Activated gamma-delta T cell treated with anti-CD3 and anti-CD28 coated beads, Interleukin-2, amount 50 U/mL, for 16 hours (primary cell): ENCODE measurements at places on chromosomes 3 and 15.

GRCh38 chr3:123559040-123559861 lies 25.6 kb downstream of the HACD2 start:
- DNase-seq = no peak

DNA sequence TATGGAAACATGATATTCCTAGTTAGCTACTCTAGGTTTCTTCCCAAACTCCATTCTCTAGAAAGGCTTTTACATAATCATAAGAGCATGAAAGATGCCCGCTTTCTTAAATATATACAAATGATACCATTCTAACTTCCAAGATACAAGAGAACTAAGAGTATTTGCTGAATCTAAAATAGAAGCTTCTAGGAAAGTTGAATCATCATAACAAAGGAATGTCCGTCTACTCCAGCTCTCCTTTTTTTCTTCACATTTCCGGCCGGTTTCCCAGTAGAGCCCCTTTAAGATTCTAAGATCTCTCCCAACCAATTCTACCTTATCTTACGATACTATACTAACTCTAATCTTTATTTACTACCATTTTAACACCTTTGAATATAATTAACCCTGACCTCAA lies 60.1 kb downstream of the RAD18 start:
- DNase-seq = no peak

DNA sequence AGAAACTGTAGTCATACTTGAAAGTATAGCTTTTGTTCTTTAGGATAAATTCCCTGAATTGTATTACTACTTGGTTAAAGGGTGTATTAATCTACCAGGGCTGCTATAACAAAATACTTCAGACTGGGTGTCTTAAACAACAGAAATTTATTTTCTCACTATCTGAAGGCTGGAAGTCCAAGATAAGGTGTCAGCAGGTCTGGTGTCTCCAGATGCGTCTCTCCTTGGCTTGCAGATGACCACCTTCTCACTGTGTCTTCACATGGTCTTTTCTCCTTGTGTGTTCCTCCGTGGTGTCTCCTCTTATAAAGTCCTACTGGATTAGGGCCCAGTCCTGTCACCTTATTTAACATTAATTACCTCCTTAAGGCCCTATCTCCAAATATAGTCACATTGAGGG lies 33.7 kb downstream of the MED12L start:
- DNase-seq = no peak

DNA sequence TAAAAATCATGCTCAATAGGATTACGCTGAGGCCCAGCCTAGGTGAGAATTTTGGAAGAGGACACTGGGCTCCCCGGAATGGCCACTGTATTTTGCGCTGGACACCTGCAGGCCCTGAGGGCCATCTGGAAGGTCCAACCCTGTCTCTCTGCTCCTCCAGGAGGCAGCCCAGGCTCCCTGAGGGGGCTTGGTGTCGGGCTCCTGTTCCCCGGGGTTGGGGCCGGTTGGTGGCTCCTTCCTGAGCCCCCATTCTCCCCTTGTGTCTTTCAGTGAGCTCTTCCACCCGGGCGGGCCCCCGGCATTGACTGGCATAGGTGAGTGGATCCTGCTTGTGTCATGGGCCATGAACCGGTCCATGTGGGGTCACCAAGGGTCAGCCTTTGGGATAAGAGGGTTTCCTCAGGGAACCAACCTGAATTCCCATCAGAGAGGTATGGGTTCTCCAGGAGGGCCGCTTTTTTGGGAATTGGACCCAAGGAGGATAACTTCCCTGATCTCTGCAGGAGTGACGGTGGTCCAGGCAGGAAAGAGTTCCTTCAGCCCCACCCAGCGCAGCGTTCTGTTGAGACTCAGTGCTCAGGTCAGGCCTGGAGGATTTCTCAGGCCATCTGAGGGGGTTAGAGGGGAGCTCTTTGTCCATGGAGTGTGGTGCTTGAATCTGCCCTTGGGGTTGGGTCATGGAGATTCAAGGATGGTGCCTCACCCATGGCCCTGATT lies 187.8 kb downstream of the UBE3A start:
- no peak for DNase-seq

DNA sequence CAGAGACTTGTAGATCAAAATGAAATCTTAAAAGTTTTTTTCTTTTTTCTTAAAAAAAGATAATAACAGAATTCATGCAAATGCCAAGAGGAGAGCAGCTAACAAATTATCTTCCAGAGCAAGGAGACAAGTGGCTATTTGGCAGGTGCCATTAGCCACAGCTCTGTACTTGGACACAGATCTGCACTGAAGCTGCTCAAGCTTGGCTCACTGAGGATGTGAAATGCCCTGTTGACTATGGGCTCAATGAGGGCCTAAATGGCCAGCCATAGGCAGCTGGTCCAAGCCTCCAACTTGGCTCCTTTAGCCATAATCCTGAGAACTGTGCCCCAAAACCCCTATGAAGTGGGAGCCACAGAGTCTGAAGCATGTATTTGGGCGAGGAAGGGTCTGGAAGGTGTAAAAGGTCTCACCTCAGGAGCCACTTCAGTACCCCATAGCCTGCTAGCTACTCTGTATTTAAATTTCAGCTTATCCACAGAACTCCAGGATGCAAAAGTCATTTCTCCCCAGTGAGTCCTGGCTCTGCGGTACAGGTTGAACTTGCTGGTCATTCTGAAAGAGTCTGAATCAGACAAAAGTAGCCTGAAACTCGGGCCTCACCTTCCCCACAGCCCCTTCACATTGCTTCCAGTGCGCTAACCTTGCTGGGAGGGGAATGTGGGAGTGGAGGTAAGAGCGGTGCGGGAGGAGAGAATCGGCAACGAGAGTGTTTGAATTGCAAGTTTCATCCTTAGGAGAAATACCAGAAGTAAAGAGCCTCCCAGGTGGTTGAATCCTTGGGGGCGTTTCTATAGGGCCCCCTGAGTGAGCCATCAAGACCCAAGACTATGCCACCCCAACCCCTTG lies 48.0 kb downstream of the ZIC4 start:
- DNase-seq = no peak

DNA sequence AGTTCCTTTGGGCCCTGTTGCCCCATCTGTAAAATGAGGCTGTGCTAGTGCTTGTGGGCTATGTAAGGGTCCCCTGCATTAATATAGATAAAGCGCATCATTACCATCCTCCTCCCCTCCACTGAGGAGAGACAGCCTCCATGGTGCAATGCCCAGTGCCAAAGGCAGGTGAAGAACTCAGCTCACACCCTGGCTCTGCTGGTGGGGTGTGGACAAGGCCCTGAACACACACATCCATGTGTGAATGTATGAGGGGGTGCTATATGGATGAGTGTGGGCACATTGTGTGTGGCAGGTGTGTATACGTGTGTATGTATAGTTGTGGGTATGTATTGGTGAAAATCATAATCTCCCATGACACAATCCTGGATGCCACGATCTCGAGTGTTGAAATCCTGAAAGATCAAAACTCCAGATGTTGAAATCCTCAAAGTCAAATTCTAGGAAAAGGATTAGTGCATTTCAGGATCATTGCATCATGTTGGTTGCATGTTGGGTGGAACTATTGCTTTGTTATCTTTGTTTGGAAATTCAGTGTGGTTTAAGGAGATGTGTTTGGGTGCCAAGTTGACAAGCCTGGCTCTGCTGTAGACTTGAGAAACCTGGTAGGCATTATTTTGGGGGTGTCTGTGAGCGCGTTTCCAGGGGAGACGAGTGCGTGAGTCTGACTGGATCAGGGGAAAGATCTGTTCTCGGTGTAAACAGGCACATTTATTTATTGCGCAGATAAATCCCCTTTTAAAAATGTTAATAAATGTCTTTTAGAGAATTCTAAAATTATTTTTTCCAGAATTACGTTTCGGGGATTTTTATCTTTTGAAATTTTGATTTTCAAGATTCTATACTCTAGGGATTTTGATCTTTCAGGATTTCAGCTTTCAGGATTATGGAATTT lies 42.0 kb upstream of the SEC61A1 start:
- no peak for DNase-seq

DNA sequence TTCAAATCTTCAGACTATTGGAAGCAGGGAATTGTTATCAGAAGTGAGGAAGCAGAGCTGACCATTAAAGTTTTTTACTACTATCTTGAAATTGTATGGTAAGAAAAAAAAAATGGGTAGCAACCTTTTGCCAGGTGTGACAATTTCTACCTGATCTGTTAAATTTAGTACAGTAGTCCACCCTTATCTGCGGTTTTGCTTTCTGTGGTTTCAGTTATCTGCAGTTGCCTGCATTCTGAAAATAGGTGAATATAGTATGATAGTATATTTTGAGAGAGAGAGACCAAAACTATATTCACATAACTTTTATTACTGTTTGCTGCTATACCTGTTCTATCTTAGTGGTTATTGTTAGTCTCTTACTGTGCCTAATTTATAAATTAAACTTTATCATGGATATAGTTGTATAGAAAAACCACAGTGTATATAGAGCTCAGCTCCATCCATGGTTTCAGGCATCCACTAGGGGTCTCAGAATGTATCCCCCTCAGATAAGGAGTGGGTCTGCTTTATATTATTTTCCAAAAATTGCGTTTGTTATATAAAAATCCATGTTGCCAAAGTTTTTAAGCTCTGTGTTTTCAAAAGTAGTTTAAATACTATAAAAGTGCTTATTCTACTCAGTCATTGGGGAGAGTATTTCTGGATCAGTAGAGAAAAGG lies 69.9 kb downstream of the PTPRG start:
- DNase-seq = no peak

- no peak for DNase-seq
Measured at GRCh38 chr15:92672102-92672501, 16.5 kb upstream of the FAM174B start.

DNA sequence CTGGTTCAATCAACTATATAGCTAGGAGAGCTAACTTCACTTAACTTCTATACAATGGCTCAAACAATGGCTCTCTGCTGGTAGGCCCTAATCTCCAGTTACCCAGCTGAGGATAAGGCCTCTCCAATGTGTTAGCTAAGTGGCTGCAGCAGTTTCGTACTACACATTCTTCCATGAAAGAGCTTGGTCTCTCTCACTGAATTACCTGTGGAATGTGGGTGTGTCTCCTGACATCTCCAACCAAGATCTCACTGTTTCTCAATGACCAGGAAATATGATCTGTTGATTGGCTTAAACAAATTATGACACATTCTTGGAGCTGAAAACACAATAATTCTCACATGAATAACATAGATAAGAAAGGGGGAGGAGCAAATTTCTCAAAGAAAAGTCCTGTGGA lies 169.8 kb upstream of the ROBO1 start:
- no peak for DNase-seq

DNA sequence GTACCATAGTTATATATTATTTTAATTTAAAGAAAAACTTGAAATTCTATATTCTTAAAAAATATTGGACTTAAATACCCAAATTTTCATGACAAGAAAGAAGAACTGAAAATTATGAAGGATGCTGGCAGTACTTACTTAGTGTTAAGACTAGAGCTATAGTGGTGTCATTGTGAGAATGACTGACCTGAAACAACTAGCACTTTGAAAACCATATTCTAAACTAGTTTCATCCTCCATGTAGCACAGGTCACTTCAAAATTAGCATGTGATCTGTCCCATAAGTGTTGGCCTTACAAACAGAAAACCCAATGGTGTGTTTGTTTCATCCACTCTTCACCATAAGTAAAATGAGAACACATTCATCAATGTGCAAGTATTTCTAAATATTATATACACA lies 208.6 kb downstream of the ZIC4 start:
- DNase-seq = no peak

- DNase-seq = no peak
Measured at GRCh38 chr15:68620721-68621527, 42.1 kb downstream of the CORO2B start.

- DNase-seq = no peak
Measured at GRCh38 chr15:36666228-36666905, 86.9 kb downstream of the CDIN1 start.

GRCh38 chr15:41482110-41482877 lies 11.4 kb upstream of the ITPKA start:
- DNase-seq = no peak

DNA sequence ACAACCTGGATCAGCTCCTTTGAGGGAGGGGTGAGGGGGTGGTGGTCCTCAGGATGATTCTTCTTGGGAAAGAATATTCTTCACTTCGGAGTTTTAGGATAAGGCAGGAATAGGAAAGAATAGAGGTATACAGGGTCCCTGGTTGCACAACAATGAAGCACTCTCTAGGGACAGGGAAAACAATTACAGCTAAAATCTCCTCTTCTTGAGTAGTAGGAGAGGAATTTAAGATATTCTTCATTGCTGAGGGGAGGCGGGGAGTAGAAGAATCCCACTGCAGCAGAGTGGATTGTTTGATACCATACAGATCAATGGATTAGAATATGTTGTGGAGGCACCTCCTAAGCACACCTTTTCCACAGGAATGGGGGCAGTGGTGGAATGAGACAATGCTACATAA lies 20.5 kb downstream of the SLC9C1 start:
- DNase-seq = no peak

- no peak for DNase-seq
Measured at GRCh38 chr3:61442696-61443095, 118.7 kb upstream of the PTPRG start.
